Stimulated activated CD4-positive, alpha-beta T cell treated with anti-CD3 and anti-CD28 coated beads, Interleukin-1b, Interleukin-23, amount 100 ng/mL, for 1 hour (primary cell): ENCODE measurements at places on chromosomes 6 and 20.

DNA sequence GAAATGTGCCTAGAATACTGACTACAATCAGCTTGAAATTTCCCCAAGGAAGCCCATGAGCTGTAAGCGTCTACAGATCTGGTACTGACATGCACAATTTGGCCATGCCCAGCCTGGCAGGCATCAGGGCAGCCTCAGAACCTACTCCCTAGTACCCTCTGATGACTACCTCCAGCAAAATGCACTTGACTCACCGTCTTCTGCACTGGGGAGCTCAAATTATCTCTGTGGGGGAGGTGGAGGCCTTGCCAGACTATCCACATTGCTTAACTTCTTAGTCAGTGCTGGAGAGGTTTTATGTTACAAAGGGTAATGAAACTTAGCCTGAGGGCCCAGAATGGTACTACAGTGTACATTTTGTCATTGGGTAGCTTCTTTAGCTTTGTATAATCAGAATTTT lies 126.0 kb upstream of the ADGRF1 start:
- no peak for DNase-seq

DNA sequence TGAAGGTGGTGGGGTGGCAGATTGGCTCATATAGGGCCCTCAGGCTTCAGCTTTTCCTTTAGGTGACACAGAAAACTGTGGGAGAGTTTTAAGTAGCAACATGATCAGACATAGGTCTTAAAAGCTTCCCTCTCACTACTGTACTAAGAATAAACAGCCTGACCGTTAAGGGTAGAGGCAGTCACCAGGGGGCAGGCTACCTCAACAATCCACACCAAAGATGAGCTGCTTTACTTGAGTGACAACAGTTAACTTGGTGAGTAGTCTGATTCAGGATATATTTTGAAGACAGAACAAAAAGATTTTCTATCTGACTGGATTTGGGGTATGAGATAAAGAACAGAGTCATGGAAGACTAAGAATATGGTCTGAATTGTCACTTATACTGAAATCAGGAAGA lies 193.1 kb upstream of the SHLD1 start:
- DNase-seq = no peak

DNA sequence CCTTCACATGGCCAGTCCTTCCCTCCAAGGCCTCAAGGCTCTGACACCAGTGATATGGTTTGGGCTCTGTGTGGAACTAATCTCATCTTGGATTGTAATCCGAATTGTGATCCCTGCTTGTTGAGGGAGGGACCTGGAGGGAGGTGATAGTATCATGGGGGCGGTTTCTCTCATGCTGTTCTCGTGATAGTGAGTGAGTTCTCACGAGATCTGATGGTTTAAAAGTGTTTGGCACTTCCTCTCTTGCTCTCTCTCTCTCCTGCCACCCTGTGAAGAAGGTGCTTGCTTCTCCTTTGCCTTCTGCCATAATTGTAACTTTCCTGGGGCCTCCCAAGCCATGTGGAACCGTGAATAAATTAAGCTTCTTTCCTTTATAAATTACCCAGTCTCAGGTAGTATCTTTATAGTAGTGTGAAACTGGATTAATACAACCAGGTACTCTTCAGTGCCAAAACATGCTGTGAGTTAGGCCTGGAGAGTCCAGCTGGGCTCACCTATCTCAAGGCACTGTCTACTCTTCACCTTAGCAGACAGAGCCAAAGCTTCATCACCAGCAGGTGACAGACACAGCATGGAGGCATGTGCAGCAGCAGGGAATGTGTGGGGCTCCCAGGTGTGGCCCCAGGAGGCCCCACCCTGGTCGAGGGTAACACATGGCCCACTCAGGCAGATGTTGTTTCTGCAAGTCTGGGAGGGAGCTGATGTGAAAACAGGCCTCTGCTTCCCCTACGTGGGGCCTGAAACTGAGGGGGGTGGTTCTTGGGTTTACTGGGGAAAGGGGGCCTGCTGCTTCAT lies 97.5 kb upstream of the CDYL start:
- DNase-seq = no peak

- DNase-seq = no peak
These were observed 39.7 kb upstream of the HTR1B start for GRCh38 chr6:77502981-77503380.

DNA sequence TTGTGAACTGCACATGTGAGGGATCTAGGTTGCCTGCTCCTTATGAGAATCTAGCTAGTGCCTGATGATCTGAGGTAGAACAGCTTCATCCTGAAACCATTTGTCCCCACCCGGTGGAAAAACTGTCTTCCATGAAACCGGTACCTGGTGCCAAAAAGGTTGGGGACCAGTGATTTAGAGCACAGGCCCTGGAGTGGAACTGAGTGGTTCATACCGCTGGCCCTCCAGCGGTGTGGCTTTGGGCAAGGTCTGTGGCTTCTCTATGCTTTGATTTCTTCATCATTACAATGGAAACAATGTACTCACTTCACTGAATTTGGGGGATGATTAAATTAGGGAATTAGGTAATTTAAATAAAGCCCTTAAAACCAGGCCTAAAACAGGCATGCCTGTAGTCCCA lies 36.3 kb downstream of the CD164 start:
- no peak for DNase-seq

- no peak for DNase-seq
These were observed 77.0 kb downstream of the CAP2 start for GRCh38 chr6:17470202-17470937.

DNA sequence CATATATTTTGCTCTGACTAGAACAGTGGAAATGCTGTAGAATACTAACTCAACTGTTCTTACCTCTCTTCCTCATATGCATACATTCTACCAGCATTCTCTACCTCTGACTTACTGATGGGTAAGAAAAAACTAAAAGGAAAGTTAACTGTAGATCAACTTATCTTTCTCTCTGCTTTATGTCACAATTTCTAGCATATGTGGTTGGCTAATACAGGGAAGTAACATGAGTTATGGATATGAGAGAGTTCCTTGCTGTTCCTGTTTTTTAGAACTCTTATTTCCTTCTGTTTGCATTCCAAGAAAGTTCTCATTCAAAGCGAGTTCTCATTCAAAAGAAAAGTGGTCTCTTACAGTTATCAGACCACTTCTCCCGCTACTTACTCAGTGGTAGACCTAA lies 226.8 kb upstream of the SGK1 start:
- no peak for DNase-seq

GRCh38 chr20:20078041-20078440 lies 25.7 kb downstream of the CFAP61 start:
- DNase-seq = no peak

DNA sequence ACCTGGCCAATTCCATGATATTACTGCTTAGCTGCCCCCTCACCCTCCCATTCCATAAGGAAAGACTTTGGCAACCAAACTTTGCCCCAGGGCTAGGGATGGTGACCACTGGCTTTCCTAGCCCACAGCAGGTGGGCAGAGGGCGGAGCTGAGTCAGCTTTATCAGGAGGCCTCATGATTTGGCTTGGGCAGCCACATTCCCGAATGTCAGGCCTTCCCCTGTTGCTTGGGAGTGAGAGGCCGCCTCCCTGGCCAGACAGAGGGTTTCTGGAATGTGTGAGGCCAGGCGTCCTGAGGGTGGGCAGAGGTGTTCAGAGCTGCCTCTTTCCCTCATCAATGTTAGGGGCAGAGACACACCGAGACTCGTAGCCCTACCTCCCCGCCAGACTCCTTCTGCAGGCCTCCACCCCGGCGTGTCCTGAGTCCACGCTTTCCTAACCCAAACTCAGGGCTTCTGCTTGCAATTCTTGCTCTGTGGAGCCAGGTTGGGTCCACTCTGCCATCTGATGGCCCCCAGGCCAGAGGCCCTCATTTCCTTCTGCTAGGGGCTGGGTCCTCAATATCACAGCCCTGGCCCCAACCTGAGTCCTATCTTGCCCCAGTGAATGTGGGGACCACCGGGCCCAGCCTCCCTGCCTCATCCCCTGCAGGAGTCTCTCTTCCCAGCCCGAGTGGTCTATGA lies 19.3 kb downstream of the UQCC2 start:
- no peak for DNase-seq

- DNase-seq = no peak
These were observed 10.6 kb upstream of the SUPT3H start for GRCh38 chr6:45388328-45388727.

DNA sequence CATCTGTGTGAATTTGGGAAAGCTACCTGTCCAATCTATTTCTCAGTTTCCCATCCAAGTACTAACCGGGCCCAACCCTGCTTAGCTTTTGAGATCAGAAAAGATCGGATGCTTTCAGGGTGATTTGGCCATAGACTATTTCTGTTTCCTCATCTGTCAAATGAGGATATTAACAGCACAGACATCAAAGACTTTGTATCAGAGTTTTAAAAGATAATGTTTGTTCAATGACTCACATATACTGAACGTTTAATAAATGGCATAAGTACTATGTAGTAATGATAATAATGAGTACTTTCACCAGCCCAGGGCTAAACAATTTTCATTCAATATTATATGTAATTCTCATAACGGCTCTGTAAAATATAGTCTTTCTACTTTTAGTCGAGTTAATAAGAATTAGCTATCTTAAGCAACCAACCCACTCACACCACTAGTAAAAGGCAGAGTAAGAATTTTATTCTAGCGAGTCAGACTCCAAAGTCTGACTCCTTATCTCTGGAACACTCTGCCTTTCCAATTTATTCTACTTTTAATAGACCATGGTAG lies 216.5 kb downstream of the ARHGAP18 start:
- DNase-seq = no peak

- no peak for DNase-seq
These were observed 5.2 kb downstream of the EBF4 start for GRCh38 chr20:2697768-2698167.

DNA sequence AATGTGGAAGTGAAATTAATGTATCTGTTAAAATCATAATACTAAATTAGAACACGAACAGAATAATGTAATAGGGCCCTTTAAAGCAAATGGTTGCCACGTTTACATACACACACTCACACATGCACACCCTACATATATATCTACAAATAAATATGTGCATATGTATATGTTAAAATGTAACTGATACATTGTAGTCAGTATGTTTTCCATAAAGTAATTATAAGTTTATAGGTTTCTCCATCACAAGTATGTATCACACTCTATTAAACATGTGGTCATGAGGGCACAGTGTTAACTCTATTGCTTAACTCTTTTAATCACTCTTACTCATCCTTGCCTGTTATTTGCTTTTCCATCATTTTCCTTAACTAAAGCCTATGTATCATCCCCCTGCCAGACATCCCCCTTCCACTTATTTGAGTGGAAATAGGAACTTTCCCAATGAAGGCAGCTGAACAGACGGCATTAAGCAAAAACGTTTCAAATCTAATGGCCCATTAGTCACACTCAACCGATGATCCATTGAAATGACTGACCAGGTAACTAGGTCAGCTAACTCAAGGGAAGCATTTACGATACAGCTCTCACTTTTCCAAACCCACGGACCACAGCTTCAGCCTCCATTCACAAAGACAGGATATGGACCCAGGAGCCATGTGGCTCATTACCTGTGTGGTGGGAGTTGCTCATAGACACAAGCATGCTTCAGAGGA lies 89.3 kb downstream of the HAO1 start:
- no peak for DNase-seq

DNA sequence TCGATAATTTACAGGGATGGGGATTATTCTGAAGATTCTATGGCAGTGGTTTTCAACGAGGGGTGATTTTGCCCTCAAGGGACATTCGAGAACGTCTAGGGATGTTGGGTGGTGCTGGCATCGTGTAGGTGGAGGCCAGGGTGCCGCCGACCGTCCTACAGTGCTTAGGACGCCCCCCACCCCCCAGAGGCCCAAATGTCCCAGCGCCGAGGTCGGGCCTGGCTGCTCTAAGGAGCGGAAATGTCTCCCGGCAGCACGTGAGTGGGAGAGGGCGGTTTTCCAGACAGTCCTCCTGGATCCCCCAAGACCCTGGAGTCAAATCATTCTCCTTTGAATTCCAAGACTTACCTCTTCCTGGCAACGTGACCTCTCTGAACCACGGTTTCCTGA lies 101.9 kb downstream of the CDH4 start:
- no peak for DNase-seq

- DNase-seq = no peak
These were observed 248.7 kb downstream of the RFPL4B start for GRCh38 chr6:112595841-112596240.

- no peak for DNase-seq
These were observed 3.1 kb downstream of the TRMT6 start for GRCh38 chr20:5947276-5947675.

DNA sequence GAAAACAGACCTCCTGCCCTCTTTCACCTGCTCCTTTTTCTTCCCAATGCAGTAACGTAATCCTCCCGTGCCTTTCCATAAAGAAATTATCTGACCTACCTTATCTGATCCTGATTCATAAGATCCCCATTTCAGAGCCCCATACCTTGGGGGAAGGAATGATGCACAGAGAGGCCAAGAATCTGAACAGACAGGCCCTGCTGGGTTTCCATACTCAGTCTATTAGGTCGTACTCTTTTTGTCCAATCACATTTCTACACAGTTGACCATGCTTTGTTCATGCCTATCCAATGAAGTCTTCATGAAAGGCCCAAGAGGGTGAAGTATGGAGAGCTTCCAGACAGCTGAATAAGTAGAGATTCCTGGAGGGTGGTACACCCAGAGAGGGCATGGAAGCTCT lies 25.3 kb downstream of the SRPK1 start:
- no peak for DNase-seq

DNA sequence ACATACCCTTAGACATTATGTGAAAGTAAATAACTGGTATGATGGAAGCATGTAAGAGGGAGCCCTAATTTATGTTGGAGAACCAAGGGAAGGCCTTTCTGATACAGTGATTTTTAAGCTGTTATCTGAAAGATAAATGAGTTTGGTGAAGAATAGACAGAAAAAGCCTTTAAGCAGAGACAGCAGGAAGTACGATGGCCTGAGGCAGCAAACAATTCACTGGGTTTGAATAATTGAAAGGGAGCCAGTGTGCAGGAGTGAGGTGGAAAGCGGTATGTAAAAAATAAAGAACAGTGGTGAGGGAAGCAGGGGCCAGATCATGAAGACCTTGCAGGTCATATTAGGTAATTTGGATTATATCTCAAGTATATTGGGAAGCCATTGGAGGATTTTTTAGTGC lies 4.1 kb upstream of the RAB23 start:
- DNase-seq = no peak

DNA sequence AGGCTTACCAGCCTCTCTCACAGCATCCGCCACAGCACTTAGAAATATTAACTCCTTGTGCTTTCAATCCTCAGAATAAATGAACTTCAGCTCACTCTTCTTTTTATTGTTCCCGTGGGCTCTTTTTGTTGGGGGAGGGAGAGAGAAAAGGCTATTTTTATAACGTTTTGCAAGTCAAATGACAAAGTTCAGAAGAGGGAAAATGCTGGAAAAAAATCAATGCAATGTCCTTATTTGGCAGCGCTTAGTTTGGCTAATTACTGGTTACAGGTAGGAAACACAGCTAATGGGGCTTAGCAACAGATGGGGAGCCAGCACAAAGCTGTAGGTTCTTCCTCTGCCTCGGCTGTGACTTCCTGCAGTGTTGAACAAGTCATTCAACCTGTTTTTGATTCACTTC lies 1067.0 kb upstream of the MAP3K7 start:
- no peak for DNase-seq

- no peak for DNase-seq
These were observed 3.2 kb upstream of the NCR2 start for GRCh38 chr6:41332241-41332640.

GRCh38 chr20:3760655-3761348 lies 6.8 kb downstream of the ADISSP start:
- no peak for DNase-seq
